Frontal cortex (tissue), 4 donors: ENCODE measurements at places on chromosomes 7 and 10. TPM values are rescaled to one million over a fixed set of nuclear protein-coding genes. Genes with fewer than 3 reads are reported as not detected.

Gene ANKRD2
- total RNA-seq, result not detected

Gene TDRD1
- 0.41 TPM for total RNA-seq

DNA sequence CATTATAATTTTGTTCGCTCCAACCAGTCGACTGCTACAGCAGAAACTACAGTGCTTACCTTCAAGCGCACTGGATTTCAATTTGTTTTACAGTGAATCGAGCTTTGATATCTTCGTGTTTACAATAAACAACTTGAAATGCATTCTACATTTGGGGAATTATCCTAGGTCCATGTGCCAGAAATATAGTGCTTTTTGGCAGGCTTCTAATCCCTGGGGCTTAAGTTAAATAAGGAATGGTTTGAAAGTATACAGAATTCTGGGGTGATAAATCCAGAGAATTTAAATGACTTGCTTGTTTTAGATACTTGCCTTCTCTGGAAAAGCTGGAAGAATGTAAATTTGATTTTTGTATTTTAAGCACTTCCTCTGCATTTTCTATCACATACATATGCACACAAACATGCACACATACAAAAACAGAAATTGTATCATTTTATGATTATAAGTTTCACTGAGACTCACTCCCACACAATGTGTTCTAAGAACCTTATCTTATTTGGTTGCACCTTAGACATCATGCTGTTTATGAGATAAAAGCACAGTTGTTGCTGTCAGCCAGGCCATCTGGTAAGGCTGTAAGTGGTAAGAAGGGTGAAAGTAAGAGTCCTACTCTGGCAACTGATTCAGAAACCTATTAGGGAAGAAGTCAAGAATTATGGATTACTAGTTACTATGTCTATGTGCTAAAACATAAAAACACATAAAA, 347.2 kb upstream of the KCND2 start:
- no peak for DNase-seq

- DNase-seq, result no peak
Observed at GRCh38 chr7:29204491-29205272, 10.1 kb downstream of the CHN2 start.

- no peak for DNase-seq
Observed at GRCh38 chr10:100341953-100342626, 4.9 kb upstream of the SCD start.

- DNase-seq, result no peak
Observed at GRCh38 chr10:86306628-86307278, 59.8 kb downstream of the GRID1 start.

GRCh38 chr10:15630353-15630752, 89.4 kb downstream of the ITGA8 start:
- DNase-seq, result no peak

DNA sequence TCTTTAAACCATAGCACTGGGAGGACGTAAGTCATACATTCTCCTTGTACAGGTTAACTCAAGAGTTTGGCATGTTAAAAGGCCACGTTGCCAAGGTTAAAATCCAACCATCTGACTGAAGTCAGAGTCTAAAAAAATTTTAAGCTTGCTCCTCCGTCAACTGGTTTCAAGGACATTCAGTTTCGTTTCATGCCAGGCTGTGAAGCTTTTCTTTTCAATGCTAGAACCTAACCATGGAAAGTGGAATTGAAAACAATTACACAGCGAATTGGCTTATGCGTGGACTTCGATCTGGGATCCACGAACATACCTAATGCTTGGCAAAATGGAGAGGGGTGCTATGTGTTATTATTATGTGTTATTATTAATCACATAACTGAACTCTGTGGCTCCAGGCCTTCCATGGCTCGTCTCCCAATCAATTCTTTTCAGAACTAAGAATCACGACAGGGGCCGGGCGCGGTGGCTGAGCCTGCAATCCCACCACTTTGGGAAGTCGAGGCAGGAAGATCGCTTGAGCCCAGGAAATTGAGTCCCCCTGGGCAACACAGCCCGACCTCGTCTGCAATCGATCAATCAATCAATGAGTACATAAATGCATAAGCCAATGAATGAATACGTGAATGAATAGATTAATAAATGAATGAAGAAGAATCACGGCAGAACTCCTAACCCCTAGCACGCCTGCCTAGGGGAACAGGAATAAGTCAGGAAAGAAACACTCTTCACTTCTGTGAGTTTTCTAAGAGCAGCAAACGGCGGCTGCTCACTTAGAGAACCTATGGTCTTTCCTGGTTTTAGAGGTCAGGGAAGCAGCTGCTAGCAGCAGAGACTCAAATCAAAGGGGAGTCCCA, 733 bp upstream of the ARL5B start:
- no peak for DNase-seq

- DNase-seq, result no peak
Observed at GRCh38 chr7:120760050-120760449, 97.9 kb downstream of the TSPAN12 start.

DNA sequence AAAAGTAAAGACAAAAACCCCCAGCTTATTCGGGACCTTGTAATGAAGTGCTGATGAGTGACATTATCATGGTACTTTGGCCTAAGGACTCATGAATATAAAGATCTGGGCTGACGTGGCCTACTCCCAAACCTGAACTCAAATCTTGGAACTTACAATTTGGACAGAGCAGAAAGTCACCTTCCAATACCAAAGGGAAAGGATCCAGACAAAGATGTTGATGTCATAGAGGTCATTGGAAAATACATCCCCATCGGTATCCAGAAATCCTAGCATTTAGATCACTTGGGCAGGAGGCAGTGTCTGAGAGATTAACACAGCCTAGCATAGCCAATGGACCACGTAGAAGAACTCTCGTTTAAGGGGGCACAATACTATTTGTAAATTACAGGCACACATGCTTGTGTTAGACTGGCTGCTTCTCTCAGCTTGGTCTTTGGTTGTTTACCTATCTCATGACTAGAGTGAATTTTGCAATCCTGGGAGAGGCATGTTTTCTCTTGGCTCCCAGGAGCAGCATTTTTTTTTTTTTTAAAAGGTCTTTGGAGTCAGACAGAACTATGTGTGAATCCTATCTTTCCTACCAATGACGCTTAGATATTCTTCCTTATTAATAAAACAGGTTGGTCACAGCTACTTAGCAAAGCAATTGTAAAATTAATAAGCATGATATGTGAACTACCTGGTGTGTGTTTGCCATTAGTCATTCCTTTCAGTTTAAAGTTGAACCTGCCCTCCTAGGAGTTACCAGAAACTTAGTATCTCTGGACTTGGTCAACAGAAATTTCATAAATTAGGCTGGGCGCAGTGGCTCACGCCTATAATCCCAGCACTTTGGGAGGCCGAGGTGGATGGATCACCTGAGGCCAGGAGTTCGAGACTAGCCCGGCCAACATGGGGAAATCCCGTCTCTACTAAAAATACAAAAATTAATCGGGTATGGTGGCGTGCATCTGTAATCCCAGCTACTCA, 27.8 kb upstream of the MRPS33 start:
- no peak for DNase-seq

Gene BAMBI
- total RNA-seq, result 4.5 TPM

DNA sequence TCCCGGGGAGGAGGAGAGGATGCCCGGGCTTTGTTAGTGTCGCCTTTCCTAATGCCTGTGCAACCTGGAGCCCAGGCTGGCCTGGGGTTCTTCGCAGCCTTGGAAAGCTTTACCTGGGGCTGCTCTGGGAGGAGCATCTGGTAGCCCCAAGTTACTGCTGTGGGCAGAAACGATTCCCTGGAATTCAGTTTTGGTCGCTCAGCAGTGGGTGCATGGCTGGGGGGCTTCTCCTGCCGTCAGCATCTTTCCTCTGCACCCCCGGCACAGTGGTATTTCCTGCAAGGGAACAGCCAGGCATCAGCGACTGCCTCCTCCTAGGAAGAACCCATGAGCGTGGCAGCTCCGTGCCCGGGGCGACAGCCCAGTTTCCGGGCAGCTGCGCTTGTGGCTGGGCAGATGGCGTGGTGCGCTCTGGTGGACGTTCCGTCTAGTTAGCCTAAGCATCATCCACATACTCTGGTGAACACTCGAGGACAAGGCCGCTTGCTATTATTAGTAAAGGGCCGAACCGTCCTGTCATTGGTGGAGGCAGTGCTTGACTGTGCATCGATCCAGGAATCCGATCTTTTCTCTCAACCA, 107.0 kb upstream of the BTBD16 start:
- no peak for DNase-seq

Gene CLDN4
- not detected for total RNA-seq

Gene HOXA1
- not detected for total RNA-seq

- no peak for DNase-seq
Observed at GRCh38 chr7:43625453-43625852, 42.5 kb downstream of the STK17A start.

DNA sequence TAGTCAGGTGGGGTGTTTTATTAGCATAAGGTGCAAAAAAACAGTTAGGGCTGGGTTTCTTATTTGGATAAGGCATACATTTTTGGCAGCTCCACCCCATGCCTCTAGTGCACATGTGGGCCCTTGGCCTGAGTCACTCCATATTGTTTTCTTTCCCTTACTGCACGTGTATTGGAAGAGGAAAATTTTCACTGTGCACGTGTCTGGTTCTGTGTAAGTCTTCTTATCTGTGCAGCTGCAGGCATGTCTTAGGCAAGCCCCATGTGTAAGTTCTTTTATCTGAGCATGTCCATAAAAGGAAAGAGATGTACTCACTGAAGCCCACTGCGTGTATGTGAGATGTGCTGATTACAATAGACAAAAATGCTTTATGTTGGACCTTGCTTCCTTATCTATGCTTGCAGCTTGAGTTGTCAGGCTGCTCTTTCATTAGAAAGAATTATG, 540.3 kb upstream of the IGFBP3 start:
- no peak for DNase-seq

Gene STEAP1B
- total RNA-seq, result 2.4 TPM

- no peak for DNase-seq
Observed at GRCh38 chr10:393787-394438, 258.7 kb downstream of the ZMYND11 start.

DNA sequence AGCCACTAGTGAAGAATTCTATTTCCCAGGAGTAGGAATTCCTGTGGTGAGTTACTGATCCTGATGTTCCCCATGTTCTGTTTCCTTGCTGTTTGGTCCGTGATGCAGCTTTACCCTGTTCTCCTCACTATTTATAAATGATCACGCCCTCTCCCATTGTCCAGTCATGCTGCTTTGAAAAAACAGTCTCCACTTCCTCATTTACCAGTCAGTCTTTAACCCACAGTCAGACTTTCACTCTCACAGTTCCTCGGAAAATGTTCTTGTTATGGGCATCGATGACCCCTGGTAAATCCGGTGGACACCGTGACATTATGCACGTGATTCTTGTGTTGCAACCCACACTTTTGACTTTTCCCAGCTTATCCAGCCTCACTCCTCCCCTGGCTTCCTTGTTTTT, 14.4 kb downstream of the SCIN start:
- no peak for DNase-seq

GRCh38 chr7:54838175-54838910, 79.3 kb upstream of the SEC61G start:
- no peak for DNase-seq

Gene SFRP5
- 1.6 TPM for total RNA-seq

Gene CYP2E1
- 14.7 TPM for total RNA-seq

- DNase-seq, result no peak
Observed at GRCh38 chr7:40922316-40922670, 780.6 kb downstream of the INHBA start.

Gene ARHGAP22
- total RNA-seq, result 1.6 TPM

DNA sequence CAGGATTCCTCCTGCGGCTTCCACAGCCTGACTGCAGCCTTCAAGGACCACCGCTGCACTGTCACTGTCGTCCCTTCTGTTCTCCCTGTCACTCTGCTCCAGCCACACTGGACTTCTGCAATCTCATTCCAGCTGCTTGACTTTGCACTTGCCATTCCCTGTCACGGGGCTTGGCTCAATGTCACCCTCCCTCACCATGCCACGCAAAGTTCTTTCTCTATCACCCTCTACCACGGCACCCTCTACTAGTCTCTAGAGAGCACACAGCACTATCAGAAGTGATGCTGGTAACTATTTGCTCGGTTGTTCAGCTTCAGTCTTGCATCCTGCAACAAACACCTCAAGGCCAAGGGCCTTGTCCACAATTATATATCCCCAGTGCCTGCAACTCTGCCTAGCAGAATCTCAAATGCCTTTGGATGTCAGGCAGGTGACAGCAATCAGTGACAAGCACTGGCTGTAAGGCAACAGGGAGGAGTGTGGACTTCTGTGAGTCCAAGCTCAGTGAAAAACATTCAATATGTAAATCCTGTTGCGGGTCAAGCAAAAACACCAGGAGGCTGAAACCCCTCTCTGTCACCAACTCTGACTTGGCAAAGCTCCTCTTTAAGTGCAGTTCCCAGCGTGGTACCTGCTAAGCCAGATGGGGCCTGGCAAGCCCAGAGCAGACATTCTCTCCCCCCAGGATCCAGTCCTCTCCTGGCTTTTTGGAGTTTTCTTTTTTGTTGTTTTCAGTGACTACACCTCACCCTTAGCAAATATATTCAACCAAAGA, 259.9 kb downstream of the FGFR2 start:
- DNase-seq, result no peak

Gene FFAR4
- not detected for total RNA-seq

- DNase-seq, result no peak
Observed at GRCh38 chr7:25359471-25360059, 131.3 kb upstream of the NPVF start.

Gene VSTM4
- 2.4 TPM for total RNA-seq

Gene GPR22
- 102 TPM for total RNA-seq

DNA sequence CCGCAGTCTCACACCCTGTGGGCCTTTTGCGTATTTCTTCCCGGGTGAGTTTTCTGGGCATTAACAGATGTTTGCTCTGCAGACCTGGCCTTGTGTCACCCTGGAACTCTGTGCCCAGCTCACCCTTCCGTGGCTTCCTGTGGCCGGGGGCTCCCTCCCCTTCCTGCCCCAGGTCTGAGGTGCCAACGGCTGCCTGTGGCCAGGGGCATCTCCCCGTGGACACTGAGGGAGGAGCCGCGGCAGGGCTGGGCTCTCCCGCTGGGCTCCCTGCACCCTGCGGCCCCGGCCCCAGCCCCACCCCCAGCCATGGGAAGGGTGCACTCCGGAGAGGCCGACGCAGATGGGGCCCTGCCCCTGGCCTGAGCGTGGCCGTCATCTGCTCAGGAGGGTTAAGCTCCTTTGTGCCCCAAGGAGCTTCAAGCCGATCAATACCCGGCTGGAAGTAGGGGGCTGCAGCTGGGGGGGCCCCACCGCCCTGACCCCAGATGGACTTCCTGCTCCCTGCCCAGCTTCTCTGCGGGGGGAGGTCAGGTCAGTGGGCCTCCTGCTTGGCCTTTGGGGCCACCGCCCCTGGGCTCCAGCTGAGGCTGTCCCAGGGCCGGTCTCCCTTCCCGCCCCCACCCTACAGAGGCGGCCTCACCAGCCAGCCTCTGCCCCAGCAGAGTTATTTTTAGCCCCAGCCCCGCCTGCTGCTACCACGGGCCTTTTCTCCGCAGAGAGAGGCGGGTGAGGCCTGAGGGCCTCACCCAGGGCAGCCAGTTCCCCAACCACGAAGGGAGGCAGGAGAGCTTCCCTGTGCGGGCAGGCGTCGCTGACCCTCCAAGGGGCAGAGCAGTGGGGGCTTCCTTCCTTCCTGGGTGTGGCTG, 24.2 kb downstream of the PWWP2B start:
- peak; percentile 74 for DNase-seq

GRCh38 chr7:116395141-116395791, 104.3 kb upstream of the CAV2 start:
- DNase-seq, result no peak
